ENCODE measurements at places on chromosomes 6 and 20.

DNA sequence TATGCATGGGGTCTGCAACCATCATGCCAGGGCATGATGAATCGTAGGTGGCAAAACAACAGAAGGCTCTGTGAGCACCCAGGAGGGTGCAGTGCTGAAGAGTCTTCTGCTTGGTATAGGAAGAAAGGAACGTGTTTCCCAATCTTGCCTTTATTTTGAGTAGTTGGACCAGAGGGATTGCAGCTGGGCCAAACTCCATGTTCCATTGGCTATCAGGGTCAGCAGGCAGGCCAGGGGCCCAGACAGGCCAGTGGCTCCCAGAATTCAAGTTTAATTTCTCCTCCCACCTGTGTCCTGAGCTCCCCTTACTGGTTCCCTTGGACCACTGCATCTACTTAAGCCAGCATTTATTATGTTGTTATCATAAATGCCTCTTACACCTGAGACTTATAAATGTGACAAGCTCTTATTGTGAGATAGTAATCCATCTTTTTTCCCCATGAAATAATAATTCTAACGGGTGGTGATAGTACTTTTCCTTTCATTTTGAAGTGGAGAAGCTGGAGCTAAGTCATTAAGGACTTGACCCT is 918 bp upstream of the TRIM38 start:
- no peak for DNase-seq

- no peak for DNase-seq
These were observed 904.1 kb upstream of the MANEA start for GRCh38 chr6:94673251-94673650.

DNA sequence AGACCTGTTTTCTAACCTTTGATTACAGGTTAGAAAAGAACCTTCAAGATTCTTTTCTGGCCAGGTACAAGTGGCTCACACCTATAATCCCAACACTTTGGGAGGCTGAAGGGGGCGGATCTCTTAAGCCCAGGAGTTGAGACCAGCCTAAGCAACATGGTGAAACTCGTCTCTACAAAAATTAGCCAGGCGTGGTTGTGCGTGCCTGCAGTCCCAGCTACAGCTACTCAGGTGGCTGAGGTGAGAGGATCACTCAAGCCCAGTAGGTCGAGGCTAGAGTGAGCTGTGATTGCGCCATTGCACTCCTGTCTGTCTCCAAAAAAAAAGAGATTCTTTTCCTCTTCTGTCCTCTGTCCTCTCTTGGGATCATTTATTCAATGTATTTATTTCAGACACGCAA is 14.5 kb downstream of the PPIL1 start:
- no peak for DNase-seq

GRCh38 chr6:113694278-113695077 is 162.7 kb upstream of the MARCKS start:
- no peak for DNase-seq

- DNase-seq = peak; percentile 74
These were observed 307 bp downstream of the RANBP9 start for GRCh38 chr6:13711324-13711732.

GRCh38 chr6:259901-260508 is 32.3 kb upstream of the DUSP22 start:
- no peak for DNase-seq

GRCh38 chr6:47371139-47371869 is 61.6 kb upstream of the TNFRSF21 start:
- DNase-seq = no peak

GRCh38 chr20:45611054-45611453 is 18.5 kb upstream of the WFDC10A start:
- DNase-seq = peak; percentile 72

- no peak for DNase-seq
These were observed 156.9 kb downstream of the ARID1B start for GRCh38 chr6:156934069-156934460.

DNA sequence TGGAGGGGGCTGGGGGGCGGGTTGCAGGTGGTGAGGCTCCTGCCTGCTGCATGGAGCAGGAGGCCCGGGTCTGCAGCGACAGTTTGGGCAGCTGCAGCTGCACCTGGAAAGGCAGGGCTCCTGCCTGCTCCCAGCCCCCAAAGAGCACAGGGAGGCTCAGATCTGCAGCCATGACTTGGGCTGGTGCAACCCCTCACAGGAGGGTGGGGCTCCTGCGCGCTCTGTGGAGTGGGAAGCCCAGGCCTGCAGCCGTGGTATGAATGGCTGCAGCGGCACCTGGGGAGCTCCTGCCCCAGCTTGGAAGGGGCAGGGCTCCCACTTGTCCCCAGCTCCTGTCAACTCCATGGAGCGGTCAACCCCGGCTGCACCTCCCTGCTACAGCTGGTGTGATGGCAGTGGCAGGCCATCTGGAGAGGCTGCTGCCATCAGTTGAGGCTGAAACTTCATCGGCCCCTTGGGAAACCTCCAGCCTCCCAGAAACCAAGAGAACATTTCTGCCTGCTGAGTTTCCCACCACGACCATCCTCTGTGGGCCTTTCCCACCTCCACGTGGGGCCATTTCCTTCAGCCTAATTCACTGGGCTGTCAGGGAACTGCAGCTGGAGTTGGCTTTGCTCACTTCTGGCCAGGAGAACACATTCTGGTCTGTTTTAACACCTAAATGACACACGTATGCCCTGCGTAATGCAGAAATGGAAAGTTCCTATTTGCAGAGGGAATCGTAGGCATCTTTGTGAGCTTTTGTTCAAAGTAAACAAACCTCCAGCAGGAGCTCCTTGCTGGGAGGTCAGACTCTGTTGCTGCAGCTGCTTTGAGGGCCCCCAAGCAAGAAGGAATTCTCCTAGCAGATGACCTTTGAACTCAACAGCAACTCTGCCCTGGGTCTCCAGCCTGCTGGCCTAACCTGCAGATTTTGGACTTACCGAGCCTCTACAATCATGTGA is 429.0 kb downstream of the PREX1 start:
- DNase-seq = no peak

GRCh38 chr20:57312138-57312537 is 17.5 kb upstream of the SPO11 start:
- no peak for DNase-seq

- no peak for DNase-seq
These were observed 4.2 kb downstream of the UBE2J1 start for GRCh38 chr6:89348372-89348771.

- no peak for DNase-seq
These were observed 57.7 kb downstream of the TMEM242 start for GRCh38 chr6:157265635-157266034.

- DNase-seq = no peak
These were observed 818 bp upstream of the AP5S1 start for GRCh38 chr20:3819411-3820047.

GRCh38 chr6:143507358-143508145 is 4.0 kb downstream of the FUCA2 start:
- no peak for DNase-seq

DNA sequence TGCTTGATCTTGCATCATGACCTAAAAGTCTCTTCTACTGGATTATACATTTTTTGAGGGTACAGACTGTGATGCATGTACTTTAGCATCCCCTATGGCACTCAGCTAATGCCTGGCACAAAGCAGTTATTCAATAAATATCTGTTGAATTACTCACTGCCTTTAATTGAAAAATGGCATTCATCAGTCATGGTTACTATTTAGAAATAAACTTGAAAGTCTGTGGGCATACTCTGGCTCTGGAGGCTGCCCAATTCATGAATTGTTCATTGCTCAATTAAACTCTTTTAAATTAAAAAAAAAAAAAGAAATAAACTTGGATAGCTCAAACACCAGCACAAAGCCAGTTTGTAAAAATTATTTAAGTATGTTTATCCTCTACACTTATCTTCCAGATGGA is 40.0 kb downstream of the HEBP2 start:
- no peak for DNase-seq

- DNase-seq = no peak
These were observed 49.1 kb upstream of the TPD52L1 start for GRCh38 chr6:125104425-125104824.

DNA sequence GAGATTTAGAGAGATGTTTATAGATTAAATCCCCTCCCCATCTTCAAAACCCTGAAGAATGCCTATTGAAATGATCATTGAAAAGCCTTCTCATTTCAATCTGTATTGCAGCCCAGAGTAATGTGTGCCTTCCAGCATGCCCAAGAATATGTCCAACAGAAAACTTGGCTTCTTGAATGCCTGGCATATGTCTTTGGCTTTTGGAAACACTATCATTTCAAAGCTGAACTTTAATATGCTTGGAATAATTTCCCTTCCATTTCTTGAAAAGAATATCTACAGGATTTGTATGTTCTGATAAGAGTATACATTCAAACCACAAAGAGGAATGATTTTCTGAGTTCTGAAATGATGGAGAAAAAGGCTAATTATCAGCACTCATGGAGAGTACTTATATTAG is 11.9 kb upstream of the PBOV1 start:
- no peak for DNase-seq

DNA sequence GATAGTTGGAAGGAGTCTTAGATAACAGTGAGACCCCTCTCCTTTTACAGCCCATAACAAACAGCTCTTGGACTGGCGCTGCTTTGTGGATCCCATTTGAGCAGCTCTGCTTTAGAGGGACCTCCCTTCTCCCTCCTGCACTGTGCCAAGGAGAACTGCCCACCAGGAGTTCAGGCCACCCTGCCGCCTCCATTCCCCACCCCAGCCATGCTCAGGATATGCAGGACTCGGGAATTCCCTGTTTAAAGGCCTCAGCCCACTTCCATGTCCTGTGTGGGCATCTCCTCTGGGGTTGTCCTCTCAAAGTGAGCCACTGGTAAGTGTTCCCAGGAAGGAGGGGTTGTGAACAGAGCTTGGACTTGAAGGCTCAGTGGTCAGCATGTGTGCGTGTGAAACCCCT is 312.6 kb upstream of the RNF24 start:
- DNase-seq = no peak

- no peak for DNase-seq
These were observed 567 bp upstream of the CTCFL start for GRCh38 chr20:57525328-57526086.

DNA sequence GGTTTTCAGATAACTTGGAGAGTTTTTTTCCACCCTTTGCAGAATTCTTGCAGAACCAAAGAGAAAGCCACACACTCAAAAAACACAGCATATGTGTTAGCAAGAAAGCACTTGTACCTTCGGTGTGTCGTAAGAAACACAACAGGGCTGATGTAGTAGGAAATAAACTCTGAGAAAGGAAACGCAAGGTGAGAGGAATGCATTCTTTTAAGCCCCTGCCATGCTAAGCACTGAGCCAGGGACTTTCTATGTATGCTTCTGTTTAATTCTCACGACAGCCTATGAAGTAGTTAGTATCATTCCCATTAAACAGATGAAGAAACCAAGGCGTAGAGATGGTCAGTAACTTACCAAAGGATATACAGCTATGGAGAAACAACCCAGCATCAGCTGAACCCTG is 23.1 kb downstream of the NEDD9 start:
- DNase-seq = no peak

DNA sequence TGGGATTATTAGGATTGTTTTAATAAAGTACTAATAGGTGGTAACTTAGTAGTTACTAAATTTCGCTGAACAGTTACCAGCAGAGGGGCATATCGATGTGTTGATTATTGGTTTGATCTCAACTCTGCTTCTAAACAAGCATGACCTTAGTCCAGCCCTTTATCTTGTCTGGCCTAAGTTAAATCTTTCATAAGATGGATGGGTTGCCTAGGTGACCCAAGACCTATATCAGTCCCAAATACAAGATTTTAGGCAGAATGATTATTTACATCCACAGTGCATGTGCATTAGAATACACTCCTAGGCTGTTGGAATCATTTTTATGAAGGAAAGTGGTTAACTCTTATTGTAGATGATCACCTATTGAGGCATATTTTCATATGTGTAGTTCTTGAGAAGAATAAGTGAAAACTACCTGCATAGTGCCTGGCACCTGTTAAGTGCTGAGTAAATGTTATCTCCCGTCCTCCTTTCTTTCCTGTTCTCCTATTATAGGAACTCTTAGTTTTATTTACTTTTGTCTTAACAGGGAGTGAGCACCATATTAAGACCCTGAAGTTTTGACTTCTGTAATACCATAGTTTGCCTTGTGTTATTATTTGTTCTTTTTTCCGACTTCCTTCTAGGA is 1.1 kb downstream of the HSF2 start:
- no peak for DNase-seq

DNA sequence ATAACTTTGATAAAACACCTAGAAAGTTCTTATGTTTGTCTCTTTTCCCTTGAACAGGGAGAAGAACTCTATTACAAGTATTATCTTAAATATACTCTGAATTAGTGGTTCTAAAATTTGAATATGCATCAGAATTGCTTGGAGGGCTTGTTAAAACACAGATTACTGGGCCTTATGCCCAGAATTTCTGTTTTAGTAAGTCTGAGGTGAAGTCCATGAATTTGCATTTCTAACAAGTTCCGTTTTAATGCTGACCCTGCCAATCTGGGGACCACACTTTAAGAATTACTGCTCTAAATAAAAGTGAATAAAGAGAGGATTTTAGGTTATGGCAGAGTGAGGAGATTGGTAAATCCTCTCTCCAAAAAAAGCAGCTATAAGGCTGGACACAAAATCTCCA is 168.1 kb upstream of the FLRT3 start:
- no peak for DNase-seq

DNA sequence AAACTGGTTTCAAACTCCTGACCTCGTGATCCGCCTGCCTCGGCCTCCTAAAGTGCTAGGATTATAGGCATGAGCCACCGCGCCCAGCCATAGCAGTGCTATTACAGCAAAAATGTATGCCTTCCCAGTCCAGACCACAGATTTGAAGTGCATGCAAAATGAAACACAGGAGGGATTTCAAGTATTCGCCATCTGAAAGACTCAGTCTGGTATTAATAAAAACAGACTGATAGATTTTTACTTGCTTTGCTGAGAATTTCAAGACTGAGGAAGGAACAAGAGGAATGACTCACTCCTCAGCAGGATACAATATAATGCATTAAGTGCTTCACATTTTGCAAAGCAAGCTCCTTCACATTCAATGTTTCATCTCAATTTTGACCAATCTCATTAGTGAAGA is 134.9 kb downstream of the TMEM200A start:
- no peak for DNase-seq

DNA sequence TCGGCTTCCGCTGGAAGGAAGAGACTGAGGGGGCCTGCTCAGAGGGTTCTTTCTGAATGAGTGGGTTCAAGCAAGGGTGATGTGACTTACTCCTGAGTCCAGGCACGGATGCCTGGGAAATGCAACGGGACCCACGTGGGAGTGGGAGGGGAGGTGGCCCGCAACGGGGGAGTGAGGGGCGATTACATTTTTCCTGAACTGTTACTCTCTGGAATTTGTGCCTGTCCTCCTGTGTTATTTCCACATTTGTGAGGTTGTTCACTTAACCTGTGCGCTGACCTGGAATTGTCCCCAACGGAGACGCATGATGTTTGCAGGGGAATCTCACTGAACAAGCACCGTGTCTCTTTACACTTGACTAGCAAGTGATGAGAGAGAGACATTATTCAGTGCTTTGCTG is 209.4 kb downstream of the CDH4 start:
- DNase-seq = no peak

GRCh38 chr20:32638848-32639247 is 34.9 kb downstream of the C20orf203 start:
- no peak for DNase-seq

- DNase-seq = no peak
These were observed 8.5 kb downstream of the NDUFAF4 start for GRCh38 chr6:96889146-96889545.
